ENCODE measurements at places on chromosomes 4 and X.

- no peak for DNase-seq
Observed at GRCh38 chrX:78979789-78980464, 34.7 kb downstream of the P2RY10 start.

DNA sequence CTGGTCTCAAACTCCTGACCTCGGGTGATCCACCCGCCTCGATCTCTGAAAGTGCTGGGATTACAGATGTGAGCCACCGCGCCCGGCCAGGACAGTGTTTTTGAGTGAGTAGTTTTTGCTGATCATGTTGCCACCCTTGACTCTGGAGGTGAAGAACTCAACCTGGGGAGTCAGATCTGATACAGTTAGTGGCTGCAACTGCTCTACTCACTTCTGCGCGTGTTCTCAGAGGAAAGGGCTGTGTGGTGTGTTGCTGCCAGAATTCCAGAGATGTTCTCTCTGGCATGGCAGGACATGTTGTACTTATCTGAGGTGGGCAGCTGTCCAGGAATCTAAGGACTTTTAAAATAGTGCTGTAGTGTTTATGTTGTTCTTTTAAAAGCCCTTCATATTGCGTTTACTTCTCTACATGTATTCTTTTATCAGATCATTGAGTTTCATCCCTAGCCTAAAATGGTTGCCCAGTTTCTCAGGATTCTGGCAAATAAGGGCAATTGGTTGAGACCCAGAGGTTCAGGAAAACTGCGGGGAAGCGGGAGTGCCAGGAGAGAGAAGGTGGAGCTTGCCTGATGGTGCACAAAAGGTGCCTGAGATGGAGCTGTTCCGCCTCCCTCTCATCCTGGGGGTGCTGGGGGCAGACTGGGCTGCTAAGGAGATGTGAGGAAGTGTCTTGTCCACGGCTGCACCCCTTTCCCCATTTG lies 97.7 kb downstream of the ARHGAP10 start:
- no peak for DNase-seq

DNA sequence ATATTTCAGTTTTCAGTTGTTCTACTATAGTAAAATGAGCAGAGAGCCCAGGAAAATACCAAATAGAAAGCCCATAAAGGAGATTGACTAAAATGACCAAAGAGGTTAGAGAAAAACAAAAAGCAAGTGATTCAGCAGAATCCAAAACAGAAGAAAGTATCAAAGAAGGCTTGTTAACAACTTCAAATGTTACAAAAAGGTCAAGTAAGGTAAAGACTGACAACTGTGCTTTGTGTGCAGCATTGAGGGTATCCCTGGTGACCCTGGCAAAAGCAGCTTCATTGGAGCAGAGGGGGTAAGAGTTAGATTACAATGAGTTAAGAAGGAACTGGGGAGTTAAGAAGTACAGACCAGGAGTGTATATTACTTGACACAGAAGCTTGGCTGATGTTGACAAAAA lies 317.9 kb downstream of the OPHN1 start:
- no peak for DNase-seq

GRCh38 chr4:7107166-7107905 lies 39.5 kb upstream of the GRPEL1 start:
- DNase-seq = no peak

GRCh38 chr4:13544606-13545393 lies 492 bp upstream of the NKX3-2 start:
- peak; percentile 42 for DNase-seq

DNA sequence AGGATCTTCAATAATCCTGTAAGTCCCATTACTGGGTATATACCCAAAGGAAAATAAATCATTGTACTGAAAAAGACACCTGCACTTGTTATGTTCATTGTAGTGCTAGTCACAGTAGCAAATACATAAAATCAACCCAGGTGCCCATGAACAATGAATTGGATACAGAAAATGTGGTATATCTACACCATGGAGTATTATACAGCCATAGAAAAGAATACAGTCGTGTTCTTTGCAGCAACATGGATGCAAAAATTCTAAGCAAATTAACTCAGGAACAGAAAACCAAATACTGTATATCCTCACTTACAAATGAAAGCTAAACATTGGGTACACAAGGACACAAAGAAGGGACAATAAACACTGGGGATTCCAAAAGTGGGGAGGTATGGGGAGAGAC lies 100.8 kb upstream of the BMP2K start:
- DNase-seq = no peak

GRCh38 chr4:82423245-82424054 lies 6.8 kb downstream of the HNRNPDL start:
- DNase-seq = no peak

GRCh38 chrX:24498975-24499374 lies 33.9 kb downstream of the PDK3 start:
- DNase-seq = peak; percentile 10

DNA sequence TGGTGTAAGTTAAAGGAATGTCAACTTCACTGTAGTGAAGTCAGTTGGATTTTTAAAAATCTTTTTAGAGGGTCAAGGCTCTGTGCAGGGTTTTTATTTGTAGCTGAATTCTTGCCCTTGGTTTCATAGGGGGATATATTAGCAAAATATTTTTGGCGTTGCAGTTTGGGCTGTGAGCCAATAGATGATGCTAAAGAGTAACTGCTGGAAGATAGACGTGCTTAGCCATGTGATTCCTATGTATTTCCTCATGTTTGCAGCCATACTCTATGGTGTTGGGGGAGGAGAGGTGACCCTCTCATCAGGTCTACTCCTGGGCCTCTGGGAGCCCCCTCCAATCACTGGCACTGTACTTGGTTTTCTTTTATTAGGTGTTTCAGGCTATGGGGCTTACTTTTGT lies 246.7 kb upstream of the ARHGAP24 start:
- DNase-seq = no peak

GRCh38 chr4:182829196-182829595 lies 88.0 kb downstream of the DCTD start:
- DNase-seq = no peak

GRCh38 chr4:145279122-145279960 lies 99.0 kb upstream of the OTUD4 start:
- no peak for DNase-seq

GRCh38 chr4:33091961-33092360 lies 2371.8 kb downstream of the PCDH7 start:
- no peak for DNase-seq

DNA sequence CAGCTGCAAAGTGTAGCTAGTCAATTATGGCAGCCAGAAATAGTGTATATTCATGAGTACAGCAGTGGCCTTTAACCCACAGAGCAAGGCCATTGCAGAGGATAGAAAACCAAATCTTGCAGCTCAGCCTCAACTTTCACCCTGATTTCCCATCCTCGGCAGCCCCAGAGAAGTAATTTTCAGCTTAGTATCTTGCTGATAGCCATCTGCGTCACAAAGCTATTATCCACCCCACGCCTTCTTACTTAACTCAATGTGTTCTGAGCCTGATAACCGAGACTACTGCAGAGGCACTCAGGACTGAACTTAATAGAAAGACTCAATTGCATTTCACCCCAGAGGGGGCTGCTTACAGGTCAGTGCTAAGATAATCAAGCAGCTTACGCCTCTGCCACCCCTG lies 174.5 kb upstream of the MAOA start:
- DNase-seq = no peak

GRCh38 chr4:138670681-138671080 lies 344.9 kb upstream of the NOCT start:
- DNase-seq = no peak

DNA sequence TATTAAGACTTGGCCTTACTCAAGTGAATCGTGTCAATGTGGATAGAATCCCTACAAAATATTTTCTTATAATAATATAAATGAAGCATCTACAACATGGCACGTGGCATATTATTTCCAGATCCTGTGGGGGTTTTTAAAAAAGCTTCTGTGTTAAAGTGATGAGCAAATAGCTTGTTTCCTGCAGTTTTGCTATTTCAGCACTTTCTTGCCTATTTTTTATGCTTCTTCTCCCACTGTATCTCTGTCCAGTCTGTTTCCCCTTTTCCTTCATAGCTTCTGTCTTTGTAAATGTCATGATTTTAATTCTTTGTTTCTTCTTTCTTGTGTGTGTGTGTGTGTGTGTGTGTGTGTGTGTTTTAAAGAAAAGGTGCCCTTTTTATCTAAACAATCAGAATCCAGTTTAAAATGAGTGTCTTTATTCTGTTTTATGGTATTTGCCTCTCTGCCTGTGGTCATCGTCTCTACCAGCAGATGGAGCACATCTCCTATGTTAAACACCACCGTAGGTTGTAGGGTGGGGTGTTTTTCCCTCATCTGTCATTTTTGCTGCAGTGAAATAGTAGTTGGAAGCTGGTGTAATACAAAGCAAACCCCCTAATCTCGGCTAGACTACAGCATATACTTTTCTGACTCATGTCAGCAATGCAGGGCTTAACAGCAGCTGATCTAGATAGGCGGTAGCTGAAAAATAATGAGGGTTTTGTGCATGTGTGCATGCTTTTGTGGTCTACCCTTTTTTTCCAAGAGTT lies 33.1 kb downstream of the FTHL17 start:
- peak; percentile 0 for DNase-seq

DNA sequence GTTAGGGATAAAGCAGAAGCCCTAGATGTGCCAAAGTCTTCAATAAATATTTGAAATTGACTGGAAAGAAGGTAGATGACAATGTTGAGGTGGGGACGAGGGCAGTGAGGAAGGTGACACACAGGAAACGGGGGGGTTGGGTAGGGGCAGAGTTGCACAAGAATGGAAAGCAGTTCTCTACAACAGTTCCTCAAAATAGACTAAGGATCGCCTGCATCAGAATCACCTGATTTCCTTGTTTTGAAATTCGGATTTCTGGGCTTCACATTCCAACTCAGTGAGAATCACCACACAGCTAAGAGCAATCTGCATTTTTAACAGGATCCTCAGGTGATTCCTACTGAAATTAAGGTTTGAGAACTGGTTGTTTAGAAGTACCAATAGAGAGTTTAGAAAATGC lies 70.6 kb downstream of the ARFIP1 start:
- no peak for DNase-seq

DNA sequence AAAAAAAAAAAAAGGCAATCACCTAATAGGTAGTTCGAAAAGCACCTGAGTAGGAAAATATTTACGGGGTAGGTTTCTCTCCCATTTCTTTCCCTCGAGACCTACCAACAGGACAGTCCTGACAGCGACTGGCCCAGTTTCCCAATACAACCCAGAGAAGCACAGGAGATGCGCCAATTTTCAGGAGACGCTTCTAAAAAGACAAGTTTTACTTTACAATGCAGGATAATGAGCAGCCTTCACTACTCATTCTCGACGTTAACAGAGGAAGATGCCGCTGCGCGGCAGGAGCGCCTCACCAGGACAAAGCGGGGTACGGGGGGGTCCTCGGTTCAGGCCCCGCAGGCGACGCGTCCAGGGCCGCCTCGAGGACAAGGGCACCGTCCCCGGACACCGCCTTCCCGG lies 708 bp downstream of the BCLAF3 start:
- no peak for DNase-seq

- no peak for DNase-seq
Observed at GRCh38 chrX:148928811-148929210, 428.4 kb downstream of the AFF2 start.

- no peak for DNase-seq
Observed at GRCh38 chr4:188911199-188911598, 772.0 kb downstream of the TRIML1 start.

- no peak for DNase-seq
Observed at GRCh38 chrX:15310117-15310516, 5.3 kb downstream of the ASB11 start.

DNA sequence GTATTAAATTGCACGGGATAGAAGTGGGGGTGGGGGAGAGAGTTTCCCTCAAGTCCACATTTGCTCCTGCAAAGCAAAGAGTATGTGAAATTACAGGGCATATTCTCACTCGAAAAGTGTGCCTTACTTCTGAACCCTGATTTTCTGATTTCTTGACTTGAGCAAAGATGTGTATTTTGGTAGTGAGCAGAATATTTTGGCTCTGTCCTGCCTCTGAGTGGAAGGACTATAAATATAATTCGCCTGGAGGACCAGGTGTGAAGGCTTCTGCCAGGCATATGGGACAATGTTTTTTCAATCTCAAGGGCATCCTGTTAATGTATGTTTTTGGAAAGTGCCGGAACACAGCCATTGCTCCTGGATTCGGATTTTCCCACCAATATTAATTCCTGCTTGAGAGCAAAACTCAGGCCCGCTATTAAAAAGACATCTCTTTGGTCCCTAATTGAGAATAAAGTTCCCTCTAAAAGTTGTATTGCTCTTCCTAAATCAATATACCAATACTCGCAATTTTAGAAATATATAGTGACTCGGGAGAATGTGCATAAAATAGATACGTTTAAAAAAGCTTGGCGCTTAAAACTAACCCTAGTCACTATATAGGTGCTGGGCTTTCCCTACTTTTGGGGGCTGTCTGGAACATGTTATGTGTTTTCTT lies 15.3 kb upstream of the PITX2 start:
- DNase-seq = no peak

- DNase-seq = no peak
Observed at GRCh38 chrX:65493431-65493830, 41.2 kb downstream of the LAS1L start.

DNA sequence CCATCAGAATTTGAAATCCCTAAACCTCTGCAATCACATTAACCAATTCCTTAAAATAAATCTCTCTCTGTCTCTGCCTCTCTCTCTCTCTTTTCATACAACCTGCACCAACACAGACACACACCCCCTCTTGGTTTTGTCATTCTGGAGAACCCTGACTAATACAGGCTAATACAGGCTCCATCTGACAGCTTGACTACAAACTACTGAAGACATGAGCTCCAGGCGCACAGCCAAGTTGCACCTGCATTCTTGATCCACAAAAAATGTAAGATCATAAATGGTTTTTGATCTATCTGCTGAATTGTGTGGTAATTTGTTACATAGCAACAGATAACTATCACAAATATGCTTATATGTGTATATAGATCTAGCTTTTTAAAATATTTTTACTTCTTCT lies 2414.2 kb downstream of the PCDH7 start:
- no peak for DNase-seq

DNA sequence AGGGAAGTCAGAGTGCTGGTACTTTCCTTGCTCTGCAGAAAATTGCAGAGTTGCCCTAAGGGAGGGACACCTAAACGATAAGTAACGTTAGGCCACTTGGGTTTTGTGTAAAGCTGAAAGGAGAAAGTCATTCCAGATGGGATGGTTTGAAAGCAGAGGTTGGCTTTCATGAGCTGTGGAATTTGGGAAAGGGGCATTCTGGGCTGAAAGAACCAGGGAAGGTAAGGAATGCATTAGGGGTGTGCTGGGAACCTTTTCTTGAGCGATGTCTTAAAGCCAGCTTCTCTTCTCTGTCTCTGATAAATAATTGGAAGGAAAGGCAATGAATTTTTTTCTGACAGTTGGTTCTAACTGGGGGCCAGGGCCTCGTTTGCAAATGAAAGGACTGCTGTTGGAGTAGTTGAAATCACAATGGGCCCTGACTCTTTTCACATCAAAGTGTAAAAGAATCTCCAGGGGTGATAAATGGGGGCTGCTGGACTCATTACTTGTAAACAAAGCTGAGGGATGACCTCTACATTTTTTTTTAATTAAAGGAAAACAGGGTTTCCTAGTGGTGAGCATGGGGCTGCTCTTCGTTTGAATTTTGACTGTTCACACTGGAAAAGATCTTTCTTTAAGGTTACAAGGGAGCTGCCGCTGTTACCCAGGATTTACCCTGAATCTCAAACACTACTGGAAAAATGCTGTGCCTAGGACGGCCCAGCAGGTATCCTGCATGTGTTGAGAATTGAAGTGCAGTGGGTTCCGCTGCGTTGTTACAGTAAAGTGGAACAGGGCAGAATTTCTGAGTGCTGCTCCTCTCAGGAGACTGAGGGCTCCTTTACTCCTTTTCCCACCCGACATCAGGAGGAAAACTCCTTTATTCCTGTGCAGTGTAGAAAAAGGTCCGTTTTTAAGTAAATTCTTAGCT lies 25.0 kb downstream of the AFF1 start:
- no peak for DNase-seq
